ENCODE measurements at places on chromosomes 3 and 15. TPM values are rescaled to one million over a fixed set of nuclear protein-coding genes. Genes with fewer than 3 reads are reported as not detected.

The AADACL2 gene
- total RNA-seq: not detected

- no peak overlapping the region for H3K27ac ChIP-seq
- DNase-seq: no peak
- H3K4me1 ChIP-seq: no peaks in the 10 kb centered on the region
Measured at GRCh38 chr3:195757438-195757770, 36.6 kb downstream of the MUC20 start.

- H3K4me1 ChIP-seq: peaks cover 44% of the 10 kb centered on the region
- no peaks in the 10 kb centered on the region for H3K27me3 ChIP-seq
- H3K27ac ChIP-seq: no peak overlapping the region
- no peak for DNase-seq
- H3K36me3 ChIP-seq: no peaks in the 10 kb centered on the region
- no peak overlapping the region for H3K4me3 ChIP-seq
Measured at GRCh38 chr3:5055357-5056110, 66.6 kb upstream of the ARL8B start.

DNA sequence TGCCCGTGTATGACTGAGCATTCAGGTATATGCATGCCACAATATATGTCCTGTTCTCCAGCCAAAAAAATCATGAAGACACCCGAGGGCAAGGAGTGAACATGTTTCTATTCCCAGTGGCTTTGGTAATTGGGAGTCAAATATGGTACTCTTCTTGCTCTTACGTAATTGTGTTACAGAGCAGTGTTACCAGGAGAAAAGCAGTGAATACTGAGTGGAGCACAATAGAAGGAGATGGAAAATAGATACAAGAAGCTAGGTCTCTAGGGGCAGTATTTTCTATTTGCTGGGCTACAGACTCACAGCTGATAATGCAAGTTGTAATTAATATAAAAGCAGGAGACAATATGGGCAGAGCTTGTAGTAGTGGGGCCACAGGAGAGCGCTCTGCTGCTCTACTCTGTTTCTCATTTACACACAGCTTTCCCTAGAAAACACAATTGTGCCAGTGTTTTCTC is 13.2 kb downstream of the MEIS2 start:
- H3K27ac ChIP-seq: no peak overlapping the region
- no peaks in the 10 kb centered on the region for H3K4me1 ChIP-seq
- H3K27me3 ChIP-seq: no peaks in the 10 kb centered on the region
- 0 out of 2 replicates have a peak, but pooled peaks cover 2% of the 10 kb centered on the region for H3K36me3 ChIP-seq
- no peak for DNase-seq

DNA sequence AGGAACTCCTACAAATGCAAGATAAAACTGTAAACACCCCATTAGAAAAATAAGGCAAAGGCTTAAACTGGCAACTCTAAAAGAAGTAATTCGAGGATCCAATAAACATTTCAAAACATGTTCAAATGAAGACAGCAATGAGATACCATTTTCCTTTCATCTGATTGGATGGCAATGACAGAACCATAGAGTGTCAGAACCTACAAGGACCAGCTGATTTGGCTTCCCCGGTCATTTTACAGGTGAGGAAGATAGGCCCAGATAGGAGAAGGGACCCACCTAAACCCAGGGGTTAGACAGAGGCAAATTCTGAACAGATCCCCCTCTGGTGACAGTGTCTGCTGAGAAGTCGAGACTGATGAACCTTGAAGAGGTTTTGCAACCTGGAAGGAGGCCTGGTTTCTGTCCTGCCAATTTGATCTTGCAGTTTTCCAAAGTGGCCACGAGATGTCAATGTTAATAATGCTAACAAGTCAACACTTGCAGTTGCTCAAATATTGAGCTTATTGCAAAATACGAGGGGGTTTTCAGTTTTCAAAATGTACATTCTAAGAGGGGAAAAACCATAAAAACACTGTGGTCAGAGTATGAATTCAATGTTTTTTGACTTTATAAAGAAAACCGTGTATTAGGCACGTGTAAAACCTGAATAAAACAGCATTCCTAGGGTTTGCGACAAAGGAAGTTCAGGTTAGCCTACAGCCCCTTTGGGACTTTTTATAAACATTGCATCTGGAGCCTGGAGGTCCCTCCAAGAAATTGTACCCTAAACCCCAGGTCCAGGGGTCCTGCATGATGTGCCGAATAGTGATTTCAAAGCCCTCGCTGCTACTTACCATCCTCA is 21.5 kb downstream of the CFAP161 start:
- H3K4me1 ChIP-seq: no peaks in the 10 kb centered on the region
- H3K36me3 ChIP-seq: no peaks in the 10 kb centered on the region
- DNase-seq: no peak
- H3K27me3 ChIP-seq: peaks cover 2% of the 10 kb centered on the region
- H3K4me3 ChIP-seq: no peak overlapping the region

GRCh38 chr3:102346897-102347296 is 87.9 kb upstream of the ZPLD1 start:
- no peak for DNase-seq

GRCh38 chr3:69741032-69741767 is 1.9 kb downstream of the MITF start:
- H3K36me3 ChIP-seq: no peaks in the 10 kb centered on the region
- no peaks in the 10 kb centered on the region for H3K4me1 ChIP-seq
- DNase-seq: no peak
- no peak overlapping the region for H3K27ac ChIP-seq
- no peak overlapping the region for H3K4me3 ChIP-seq
- H3K27me3 ChIP-seq: no peaks in the 10 kb centered on the region

- H3K27ac ChIP-seq: no peak overlapping the region
- no peaks in the 10 kb centered on the region for H3K36me3 ChIP-seq
- peaks cover 15% of the 10 kb centered on the region for H3K27me3 ChIP-seq
- DNase-seq: no peak
Measured at GRCh38 chr3:24520976-24521419, 26.3 kb upstream of the THRB start.
